ENCODE measurements at places on chromosomes 16 and 17.

DNA sequence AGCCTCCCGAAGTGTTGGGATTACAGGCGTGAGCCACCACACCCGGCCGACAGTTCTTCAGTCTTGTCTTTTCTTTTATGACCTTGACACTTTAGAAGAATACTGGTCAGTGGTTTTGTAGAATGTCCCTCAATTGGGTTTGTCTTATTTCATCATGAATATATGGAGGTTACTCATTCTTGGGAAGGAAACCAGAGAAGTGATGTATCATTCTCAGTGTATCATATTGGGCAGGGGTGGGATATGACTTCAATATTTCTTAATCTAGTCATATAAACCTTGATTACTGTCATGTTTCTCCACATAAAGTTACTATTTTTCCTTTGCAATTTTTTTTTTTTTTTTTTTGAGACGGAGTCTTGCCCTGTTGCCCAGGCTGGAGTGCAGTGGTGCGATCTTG lies 36.9 kb downstream of the SNTB2 start:
- DNase-seq: no peak

DNA sequence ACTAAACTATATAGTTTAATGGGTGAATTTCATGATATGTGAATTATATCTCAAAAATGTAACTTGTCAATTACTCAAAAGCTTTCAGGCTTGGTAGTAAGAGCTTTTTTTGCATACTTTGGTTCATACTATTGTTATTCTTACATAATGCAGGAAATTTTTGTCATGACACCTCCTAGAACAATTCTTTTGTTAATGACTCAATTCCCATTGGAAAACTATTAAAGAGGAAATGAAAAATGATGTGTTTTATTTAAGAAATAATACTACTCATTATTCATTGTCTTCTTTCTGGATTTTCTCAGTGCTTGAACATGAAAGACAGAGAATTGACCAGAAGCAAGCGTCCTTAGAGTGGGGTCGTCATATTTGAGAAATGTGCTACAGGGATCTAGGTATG lies 196.4 kb upstream of the KCNJ16 start:
- no peak for DNase-seq

- no peak for DNase-seq
Measured at GRCh38 chr16:30464078-30464477, 8.5 kb upstream of the ITGAL start.

- DNase-seq: no peak
Measured at GRCh38 chr17:38544175-38544838, 61.4 kb downstream of the SRCIN1 start.

DNA sequence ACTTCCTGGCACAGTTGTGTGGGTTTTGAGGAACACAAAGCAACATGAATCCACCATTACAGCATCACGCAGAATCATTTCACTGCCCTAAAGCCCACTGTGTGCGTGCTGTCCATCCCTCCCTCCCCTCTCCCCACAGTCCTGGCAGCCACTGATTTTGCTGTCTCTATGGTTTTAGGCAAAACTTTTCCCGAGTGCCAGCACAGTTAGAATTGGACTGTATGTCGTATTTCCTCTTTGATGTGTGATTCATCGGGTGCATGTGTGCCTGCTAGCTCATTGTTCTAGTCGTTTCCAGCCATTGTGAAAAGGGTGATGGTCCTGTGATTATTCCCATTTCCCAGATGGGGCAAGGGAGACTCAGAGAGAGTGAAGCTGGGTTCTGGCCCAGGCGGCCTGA lies 12.7 kb downstream of the KLHL36 start:
- no peak for DNase-seq

DNA sequence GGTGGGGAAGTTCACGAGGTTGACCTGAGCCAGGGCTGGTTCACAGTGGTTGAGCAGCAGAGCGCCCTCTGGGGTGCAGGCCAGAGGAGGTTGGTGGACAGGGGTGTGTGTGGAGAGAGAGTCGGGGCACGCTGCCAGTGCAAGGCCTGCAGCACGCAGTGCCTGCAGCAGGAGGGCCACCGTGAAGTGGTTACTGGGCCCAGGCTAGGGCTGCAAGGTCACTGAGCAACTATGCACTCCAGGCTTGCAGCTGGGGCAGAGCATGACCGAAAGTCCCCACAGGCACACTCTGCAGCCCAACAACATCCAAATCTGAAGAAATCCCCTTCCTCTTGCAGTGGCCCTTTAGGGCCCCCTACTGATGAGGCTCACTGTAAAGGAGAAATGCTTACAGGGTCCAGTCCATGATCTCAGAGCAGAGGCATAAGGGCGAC lies 89.1 kb upstream of the NOL11 start:
- DNase-seq: no peak

GRCh38 chr16:23516366-23517137 lies 6.3 kb upstream of the GGA2 start:
- no peak for DNase-seq

GRCh38 chr17:63998721-63999679 lies 849 bp downstream of the PRR29 start:
- DNase-seq: no peak

GRCh38 chr16:80407265-80407987 lies 133.4 kb upstream of the DYNLRB2 start:
- DNase-seq: no peak

DNA sequence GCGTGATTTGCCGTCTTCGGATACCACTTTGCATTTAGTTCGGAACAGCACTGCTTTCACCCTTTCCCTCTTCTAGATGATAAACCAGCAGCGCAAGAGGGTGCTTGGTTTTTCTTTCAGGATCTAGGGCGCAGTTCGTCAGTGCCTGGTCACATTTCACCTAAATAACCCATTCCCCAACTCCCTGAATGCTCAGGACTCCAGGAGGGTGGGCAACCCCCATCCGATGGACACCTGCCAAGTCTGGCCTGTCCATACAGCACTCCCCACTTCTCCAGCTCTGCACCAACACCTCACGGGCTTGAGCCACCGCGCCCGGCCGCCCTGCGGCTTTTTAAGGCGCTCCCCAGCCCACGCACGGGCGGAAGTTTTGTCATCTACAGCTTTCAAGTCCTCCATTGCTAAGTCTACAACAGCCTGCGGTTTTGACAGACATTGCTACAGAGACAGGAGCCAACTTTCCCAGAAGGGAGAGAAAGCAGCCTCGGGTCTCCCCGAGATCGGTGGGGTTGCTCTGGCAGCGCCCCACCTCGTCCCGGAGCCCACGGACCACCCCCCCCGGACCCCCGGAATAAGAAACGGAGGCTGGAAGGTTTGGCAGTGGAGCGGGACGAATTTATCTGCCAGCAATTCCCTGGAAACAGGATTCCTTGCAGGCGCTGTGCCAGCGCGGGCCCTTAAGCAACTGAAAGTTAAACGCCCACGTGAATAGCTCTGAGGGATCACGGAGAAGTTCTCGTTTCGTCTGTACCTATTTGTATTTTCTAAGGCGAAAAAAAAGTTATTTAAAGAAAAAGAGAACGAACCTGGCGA lies 38.6 kb upstream of the SLFN13 start:
- DNase-seq: no peak

- no peak for DNase-seq
Measured at GRCh38 chr16:69838489-69838888, 76.4 kb downstream of the WWP2 start.

DNA sequence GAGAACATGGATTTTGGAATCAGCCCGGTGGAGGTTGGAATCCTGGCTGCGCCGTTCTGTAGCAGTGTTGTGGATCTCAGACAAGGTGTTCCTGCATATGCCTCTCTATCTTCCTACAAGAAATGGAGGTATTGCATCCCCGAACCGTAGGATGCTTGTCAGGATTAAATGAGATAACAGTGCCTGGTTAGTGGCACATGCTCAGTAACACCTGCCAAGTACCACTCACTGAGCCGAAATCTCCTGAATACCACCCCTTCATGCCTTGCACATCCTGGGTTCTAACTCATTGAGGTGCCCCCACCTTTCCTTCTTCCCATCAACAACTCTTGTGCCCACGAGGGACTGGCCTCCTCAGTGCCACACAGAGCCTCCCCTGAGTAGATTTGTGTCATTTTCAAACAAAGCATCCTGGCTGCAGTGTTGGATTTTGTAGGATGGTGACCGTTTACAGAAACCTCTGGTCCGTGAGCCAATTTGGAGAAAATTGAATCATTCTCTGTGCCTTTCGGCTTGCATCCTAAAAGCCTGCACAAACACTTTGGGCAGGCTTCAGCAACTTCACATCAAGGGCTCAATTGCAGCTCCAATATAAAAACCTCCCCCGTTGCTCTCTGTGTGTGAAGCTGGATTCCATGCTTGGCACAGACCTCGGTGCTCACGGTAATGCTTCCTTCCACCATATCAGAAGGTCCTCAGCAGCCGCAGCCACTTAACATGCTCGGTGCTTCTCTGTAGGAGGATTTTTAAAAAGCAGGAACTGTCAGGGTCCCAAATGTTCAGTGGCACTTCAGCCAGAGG lies 84.2 kb downstream of the WWOX start:
- no peak for DNase-seq

DNA sequence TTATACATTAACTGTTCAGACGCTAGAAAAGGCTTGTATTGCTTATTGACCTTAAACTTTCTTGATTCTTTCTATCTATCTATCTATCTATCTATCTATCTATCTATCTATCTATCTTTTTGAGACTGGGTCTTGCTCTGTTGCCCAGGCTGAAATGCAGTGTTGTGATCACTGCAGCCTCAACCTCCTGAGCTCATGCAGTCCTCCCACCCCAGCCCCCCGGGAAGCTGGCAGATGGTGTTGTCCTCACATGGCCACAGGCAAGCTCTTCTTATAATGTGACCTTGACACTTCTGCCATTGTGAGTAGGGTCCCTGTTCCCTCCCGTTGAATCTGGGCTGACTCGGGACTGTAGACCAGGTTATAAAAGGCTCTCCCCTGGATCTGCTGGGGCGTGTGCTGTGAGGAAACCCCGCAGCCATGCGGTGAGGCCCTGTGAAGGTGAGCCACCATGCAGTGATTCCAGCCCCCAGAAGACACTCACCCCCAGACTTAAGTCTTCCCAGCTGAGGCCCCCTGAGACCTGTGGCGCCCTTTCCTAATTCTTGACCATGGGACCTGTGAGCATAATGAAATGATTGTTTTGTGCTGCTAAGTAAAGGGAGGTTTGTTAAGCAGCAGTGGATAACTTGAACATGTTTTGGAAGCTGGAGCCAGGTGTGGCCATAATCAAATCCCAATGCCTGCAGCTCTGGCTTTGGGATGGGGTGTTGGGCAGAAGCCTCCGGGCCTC lies 54.3 kb downstream of the RPTOR start:
- DNase-seq: no peak

GRCh38 chr16:3068487-3068886 lies 3.0 kb downstream of the IL32 start:
- DNase-seq: no peak

DNA sequence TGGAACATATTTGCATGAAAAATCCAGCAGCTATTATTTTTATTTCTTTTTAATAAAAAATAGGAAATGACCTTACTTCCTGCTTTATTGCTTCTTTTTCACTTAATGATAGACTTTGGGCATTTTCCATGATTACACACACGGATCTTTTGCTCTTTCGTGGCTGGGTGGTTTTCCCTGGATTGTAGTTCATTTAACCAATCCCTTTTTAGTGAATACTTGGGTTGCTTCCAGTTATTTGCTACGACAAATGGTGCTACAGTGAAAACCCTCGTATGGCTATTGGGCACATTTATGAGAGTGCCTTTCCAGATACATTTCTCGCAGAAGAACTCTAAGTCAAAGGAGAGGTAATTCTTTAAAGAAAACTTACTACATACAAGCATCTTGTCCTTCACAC lies 38.6 kb downstream of the FOXL1 start:
- DNase-seq: no peak

- DNase-seq: no peak
Measured at GRCh38 chr16:15610369-15610871, 32.5 kb downstream of the MARF1 start.

GRCh38 chr17:65820306-65820705 lies 258.9 kb upstream of the AXIN2 start:
- no peak for DNase-seq

- no peak for DNase-seq
Measured at GRCh38 chr17:4788807-4789700, at the start of gene GLTPD2. Gene GLTPD2, plus strand, starts transcription at chr17:4788964. Its CDS starts 48 bp downstream, at chr17:4789012.

- no peak for DNase-seq
Measured at GRCh38 chr17:76888661-76889060, 20.5 kb downstream of the MGAT5B start.

DNA sequence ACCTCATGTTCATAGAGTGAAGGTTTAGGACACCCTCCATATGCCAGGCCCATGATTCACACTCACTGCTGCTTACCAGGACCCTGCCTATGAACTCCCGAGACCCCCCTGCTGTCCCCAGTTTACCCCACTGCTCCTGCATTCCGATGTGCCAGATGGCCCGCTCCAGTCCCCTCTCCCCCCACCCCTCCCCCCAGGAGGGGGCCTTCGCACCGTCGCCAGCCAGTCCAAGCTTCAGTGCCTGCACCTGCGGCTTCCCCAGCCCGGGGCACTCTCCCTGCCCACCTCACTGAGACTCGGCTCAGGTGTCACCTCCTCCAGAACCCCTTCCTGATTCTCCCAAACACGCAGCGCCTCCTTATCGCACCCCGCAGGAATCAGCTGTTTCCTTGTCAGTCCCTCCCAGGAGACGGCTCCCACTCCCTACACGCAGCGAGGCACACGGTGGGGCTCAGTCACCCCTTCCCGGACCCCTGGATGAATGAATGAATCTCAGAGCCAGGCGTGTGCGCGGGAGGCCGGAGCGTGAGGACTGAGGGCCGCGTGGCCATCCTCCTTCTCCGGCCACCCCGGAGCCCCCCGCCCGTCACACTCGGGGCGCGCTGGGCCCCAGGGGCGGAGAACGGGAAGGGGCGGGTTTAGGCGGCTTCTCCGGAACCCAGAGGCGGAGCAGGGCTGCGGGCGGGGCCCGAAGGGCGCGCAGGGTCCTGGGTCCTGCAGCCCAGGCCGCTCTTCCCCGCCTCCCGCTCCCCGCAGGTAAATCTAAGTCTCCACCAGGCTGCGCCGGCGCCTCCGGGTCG lies 1.6 kb downstream of the MYO1C start:
- DNase-seq: peak; percentile 28

DNA sequence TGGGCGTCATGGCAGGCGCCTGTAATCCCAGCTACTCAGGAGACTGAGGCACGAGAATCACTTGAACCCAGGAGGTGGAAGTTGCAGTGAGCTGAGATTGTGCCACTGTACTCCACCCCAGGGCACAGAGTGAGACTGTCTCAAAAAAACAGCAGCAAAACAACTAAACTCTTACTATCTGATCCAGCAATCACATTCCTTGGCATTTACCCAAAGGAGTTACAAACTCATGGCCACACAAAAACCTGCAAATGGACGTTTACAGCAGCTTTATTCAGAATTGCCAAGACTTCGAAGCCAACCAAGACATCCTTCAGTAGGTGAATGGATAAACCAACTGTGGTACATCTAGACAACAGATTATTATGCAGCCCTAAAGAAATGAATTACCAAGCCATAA lies 4.0 kb downstream of the SIAH1 start:
- DNase-seq: no peak

GRCh38 chr17:81647640-81648012 lies 8.7 kb downstream of the PDE6G start:
- no peak for DNase-seq

DNA sequence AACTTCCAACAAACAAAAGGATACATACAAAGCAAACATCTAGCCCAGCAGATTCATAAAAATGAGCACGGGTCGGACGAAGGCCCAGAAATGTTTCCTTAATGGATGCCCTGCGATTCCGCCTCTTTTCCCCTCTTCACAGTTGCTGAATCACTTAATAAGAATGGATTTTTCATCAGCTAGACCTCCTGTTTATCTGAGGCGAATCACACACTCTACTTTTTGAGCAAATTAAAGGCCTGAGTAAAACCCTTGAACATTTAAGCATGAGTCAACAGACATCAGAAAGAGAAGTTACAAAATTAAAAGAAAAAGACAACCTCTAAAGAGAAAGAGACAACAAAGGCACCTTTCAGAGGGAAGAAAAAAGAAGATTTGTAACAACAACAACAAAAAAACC lies 44.7 kb downstream of the HS3ST3A1 start:
- DNase-seq: no peak

GRCh38 chr16:88456356-88457292 lies 3.5 kb downstream of the ZFPM1 start:
- DNase-seq: no peak
